Thymus (tissue), 14 donors: ENCODE measurements at places on chromosomes 2 and 18. TPM values are rescaled to one million over a fixed set of nuclear protein-coding genes. Genes with fewer than 3 reads are reported as not detected.

Gene CCDC141
- 0.84 TPM for polyA plus RNA-seq

Gene ACMSD
- polyA plus RNA-seq, result not detected

- DNase-seq, result no peak
Measured at GRCh38 chr2:128158176-128158575, 67.2 kb downstream of the UGGT1 start.

GRCh38 chr2:167784084-167784425 lies 463.3 kb downstream of the STK39 start:
- no peak for DNase-seq

- DNase-seq, result no peak
Measured at GRCh38 chr2:136823291-136823690, 57.9 kb downstream of the THSD7B start.

DNA sequence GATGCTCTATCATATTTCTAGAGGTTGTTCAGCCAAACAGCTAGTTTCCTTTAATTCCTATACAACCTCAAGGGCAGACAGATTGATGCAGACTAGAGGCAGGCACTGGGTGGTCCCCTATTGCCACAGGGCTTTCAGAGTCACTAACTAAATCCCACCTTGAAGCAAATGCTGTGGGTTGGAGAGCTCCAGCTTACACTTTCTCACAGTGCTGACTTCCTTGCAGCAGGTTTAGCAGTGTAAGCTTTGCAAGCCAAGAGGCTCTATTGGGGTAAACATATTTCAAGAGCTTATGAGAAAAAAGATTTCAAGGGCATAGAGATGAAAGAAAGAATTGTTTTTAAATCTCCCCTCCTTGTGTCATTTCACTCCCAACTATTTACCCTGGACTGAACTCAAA lies 366.5 kb upstream of the CRIM1 start:
- no peak for DNase-seq

DNA sequence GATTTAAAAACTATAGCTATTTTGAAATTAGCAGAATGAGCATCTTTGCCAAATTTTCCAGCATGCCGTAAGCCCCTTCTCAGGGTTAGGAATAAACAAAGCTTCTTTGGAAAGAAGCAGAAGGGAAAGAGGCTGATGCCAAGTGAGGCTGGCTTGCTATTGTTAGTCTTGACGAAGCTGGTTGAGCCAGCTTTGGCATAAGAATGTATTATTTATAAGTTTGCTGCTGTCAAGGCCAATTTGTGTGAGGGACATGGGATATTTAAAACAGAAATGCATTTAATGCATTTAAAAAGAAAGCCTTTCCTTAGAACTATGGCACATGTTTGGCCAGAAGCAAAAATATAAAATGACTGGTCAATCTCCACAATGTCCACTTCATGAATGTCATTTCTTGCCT lies 52.5 kb upstream of the TTN start:
- no peak for DNase-seq

DNA sequence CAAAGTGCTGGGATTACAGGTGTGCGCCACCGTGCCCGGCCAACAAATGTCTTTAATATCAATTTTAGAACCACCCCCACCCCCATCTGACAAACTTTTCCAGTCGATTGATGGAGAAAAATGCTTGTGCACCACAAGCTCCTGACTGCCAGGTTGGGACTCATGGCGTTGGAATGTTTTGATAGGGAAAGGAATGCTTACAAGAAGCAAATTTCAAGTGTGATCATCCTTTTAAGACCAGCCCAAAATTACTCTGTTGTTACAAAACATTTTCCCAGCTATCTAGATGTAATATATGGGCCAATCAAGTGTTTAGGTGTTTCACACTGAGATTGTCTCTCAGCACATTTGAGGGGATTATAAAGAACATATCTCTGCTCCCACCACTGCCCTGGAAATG lies 45.2 kb downstream of the UBXN4 start:
- no peak for DNase-seq

DNA sequence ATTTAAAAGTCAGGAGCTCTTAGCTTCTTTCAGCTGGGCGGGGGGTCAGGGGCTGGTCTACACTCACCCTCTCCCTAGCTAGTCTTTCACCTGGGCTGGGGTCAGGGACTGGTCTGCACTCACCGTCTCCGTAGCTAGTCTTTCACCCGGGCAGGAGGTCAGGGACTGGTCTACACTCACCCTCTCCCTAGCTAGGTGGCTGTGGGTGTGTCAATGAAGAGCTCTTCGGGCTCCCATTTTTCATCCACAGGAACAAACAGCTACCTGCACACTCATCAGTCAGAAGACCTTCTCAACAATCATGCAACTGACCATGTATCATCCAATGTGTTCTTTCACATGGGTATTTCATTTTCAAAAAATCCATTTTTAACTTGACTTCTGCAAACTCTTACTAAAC lies 8.0 kb downstream of the CHST10 start:
- DNase-seq, result no peak

DNA sequence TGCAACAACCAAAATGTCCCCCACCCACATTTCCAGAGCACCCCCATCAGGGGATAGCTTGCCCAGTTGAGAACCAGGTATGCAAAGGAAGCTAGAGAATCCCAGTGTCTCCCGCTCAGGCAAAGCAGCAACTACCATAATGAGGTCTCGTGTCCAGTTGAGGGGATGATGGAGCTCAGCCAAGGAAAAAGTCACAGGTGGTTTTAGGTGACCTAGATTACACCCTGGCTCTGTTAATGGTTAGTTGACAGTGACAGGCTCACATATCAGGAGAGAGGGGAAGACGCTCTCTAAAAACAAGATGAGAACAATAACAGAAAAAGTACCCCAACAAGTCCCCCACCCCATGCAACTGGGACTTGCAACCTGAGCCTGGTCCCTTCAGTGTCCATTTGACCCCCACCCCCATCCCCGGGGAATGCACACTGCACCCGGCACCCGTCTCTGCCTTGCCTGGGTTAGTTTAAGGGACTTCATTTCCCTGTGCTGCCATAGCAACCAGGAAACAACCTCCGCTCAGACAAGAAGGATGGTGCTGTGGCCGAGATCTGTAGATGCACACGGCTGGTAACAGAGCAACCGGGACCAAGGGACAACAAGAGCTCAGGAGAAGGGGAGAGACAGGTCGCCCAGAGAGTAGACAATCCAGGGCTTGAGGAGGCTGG lies at the start of gene KIAA2012:
TSS of gene KIAA2012 (plus strand) at position 519 of the 665 bp plus-strand sequence. CDS start 373 bp downstream, outside the sequence.
- DNase-seq, result no peak
